ENCODE measurements at places on chromosomes 6 and 20.

- no peak for DNase-seq
Measured at GRCh38 chr20:63411898-63412631, 50.9 kb upstream of the CHRNA4 start.

- DNase-seq, result no peak
Measured at GRCh38 chr6:30265181-30265580, 52.0 kb upstream of the TRIM26 start.

GRCh38 chr6:78844899-78845298, 22.5 kb upstream of the IRAK1BP1 start:
- no peak for DNase-seq

DNA sequence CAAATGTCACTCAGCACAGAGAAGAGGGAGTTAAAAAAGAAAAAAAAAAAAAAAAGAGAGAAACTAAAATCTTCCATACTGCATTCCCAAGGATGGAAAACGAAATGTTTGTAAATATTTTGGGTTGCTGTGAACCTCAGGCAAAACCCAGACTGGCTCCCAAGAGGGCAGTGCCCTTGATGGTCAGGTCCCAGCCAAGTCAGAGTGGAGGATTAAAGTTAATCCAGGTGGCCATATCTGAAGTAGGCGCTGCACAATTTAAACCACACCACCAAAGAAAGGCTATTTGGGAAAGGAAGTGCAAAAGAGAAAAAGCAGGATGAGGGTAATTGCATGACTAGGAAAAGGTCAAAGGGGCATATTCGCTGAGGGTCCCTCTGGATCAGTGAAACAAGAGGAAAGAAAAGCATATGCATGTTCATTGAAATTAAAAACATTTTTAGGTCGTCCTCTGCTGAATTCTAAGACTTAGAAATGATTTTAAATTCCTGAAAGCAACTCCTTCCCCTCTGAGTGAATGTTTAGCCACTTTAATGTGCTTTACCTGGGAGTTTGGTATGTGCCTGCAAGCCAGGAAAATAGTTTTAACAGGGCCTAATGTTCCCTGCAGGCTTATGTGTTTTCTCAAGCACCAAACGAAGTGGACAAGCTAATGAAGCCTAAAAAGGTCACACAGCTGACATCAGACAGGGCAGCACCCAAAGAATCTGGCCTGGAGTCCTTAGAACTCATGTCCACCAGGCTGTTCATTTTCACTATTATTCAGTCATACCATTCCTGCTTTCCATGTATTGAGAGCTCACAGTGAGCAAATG, 159.1 kb downstream of the HACE1 start:
- DNase-seq, result no peak

DNA sequence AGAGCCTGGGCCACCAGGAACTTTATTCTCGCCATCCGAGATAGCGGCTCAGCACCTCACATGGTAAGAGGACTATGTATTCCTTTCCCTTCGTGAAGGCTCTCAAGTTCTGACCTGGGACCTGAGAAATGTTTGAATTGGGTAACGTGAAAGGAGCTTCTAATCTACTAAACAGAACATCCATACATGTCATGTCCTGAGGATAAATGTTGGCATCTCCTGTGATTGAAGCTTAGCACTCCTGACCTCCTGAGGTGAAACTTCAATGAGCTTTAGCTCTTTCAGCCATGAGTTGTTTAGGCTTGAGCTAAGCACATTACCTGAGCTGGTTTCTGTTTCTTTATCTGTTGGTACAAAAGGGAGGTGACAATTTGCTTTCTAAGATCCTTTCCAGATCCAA, 280.9 kb downstream of the PACRG start:
- DNase-seq, result no peak

DNA sequence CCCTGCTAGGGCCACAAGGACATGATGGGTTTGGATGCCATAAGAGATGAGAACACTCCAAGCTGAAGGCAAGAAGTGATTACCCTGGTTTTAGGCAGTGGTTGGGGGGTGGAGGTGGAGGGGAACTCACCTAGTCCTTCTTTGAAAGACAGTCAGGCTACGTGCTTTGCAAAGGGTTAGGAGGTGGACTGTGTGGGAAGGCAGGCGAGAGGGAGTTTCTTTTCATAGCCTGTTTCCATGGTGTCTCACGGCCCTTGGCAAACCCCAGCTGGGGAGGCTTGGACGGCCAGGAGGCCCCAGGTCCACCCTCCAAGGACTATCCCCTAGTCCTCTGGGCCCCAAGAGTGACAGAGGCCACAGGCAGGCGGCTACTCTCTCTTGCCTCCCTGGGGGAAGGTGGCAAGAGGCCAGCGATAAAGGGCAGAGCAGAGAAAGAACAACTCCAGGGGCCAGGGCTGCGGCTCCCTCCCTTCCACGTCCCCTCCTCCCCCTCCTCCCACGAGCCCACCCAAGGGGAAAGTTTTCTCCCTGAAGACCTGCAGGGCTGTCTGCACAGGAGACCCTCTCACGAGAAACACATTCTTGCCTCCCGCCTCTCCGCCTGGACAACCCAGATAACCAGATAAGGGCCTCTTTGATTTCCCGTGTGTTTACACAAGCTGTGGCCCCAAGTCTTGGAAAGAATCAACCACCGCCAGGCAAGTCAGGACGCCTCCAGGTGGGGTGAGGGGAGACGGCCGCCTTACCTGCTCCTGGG, 74.4 kb downstream of the NOL4L start:
- no peak for DNase-seq

DNA sequence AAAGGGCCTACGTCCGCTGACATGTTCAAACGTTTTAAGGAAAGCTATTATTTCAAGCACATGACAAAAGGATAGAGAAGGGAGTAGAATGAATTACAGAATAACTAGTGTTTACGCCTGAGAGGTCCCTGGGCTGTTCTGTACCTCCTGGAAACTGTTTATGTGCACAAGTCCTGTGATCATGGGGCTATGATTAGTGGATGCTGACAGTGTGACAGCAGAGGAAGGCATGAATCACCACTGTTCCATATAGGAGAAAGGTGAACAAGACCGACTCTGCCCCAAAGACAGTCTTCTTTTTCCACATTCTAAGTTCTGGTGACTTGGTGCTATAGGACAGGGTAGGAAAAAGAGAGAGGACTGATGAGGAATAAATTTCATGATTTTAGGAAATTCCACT, 249.2 kb upstream of the PRDM1 start:
- DNase-seq, result no peak

DNA sequence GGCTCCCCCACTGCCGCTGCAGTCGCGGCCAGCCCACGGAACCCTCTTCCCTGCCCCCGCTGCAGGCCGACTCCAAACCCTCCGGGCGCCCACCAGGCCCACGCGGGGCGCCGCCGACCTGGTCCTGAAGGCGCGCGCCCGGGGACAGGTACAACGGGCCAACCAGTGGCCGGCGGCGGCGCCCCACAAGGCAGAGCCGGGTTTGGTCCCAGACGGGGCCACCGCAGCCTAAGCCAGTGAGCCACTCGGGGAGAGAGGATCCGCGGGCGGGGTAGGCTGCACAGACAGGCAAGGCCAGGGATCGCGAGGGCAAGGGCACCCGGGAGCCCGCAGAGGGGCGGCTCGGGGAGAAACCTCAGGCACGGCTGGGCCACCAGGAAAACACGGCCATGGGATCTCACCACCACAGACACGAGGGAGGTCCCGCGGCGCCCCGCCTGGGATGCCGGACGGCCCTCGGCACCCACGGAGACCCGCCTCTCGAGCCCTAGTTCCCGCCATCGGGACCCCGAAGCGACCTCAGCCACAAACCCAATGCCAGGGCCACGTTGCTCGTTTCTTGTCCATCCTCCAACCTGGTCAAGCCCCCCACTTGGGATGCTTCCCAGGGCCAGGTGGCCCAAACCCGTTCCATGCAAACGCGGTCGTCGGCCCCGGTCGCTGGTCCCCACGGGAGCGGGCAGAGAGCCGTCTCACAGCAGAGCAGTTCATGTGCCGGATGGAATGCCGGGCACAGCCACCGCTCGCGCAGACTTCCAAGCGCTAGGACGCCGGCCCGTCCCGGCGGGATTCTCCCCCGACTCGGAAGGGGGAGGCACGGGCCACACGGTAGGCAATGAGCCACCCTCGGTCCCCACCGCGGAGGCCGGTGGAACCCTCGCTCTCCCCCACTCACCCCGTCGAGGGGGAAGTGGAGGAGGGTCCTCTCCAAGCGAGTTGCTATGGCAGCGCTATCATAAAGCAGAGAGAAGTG, 1956.6 kb upstream of the DEFB115 start:
- DNase-seq, result no peak

DNA sequence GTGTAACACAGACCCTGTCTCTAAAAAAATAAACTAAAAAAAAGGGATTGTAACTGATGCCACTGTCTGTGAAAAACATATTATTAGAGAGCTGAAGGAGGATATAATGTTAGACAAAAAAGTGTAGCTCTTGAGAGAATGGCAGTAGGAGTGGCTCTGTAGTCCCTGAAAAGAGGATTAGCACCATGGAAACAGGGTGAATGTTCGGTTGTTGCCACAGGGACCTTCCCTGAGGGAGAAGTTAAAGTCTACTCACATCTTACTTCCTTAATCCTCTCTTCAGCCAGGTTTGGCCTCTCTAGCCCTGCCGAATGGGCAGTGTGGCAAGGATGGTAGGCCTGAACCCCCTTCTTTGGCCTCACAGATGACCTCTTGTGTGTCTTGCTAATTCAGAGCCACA, 12.1 kb downstream of the SCAND1 start:
- DNase-seq, result no peak

DNA sequence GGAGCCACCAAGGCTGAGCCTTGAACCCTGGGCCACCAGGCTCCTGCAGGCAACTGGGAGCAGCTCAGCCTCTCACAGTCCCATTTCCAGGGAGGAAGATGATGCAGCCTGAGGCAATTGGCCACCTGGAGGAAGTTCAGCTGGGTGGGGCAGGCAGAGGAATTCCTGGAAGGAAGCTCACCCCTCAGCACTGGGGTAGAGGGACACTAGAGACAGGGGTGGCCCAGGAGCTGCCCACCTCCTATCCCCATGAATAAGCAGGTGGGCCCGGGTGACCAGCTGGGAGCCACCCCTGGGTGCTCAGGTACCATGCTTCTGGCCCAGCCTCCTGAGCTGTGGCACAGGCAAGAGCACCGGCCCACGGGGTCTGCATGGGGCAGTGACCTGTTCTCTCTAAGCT, 3.6 kb upstream of the HSPA12B start:
- DNase-seq, result no peak

DNA sequence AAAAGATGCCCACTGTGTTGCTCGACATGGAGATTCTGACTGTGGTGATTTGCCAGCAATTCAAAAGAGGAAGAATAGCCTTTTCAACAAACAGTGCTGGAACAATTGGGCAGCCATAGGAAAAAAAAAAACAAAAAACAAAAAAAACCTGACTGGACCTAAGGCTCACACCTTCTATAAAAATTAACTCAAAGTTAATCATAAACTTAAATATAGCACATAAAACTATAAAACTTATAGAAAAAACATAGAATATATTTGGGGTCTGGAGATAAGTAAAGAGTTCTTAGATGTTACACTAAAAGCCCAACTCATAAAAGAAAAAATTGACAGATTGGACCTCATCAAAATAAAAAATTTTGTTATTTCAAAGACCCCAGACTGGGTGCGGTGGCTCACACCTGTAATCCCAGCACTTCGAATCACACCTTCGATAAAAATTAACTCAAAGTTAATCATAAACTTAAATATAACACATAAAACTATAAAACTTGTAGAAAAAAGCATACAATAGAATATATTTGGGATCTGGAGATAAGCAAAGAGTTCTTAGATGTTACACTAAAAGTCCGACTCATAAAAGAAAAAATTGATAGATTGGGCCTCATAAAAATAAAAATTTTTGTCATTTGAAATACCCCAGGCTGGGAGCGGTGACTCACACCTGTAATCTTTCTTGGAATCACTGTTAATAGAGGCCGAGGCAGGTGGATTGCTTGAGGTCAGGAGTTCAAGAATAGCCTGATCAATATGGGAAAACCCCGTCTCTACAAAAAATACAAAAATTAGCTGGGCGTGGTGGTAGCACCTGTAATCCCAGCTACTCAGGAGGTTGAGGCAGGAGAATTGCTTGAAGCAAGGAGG, 115.6 kb upstream of the FAM83B start:
- DNase-seq, result no peak

DNA sequence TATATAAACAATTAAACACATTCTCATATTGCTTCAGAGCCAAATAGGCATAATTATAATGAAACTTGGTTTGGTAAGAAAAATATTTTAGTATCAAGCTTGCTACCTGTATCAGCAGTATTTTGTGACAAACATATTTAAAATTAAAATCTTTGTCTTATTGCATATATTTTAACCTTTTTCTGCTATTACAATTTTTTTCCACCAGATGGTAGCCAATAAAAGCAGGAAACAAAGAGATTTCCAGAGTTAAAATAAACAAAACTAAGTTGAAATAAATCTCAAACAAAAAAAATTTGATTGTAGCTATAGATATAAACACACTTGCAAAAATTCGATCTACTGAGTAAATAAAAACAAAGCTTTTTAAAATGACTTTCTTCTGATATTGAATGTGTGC, 491.3 kb upstream of the GJE1 start:
- no peak for DNase-seq

DNA sequence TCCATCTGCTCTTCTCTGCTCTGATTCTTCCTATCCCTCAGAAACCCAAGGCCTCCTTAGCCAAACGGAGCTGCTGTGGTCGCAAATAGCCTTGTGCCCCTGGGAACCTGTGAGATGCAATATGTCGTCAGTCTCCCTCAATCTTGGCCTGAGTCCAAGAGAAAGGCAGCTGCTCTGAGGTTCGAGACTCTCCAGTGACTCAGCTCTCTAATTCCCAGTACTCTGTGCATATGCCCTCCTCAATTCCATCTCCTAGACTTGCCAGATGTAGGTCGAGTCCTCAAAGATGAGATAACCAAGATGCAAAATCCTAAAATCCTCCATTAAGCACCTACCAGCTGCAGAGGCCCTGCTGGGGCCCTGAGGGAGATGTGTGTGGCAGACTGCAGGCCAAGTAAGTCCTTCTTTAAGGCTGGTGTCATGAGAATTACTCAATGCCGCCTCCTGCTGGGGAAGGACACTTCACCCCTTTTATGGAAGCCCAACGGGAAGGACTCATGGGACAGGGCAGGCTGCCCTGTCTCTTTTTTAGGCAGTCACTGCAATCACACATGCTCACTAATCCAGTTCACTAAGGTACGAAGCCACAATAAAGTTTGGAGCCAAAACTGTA, 28.5 kb downstream of the C6orf15 start:
- peak; percentile 21 for DNase-seq

- no peak for DNase-seq
Measured at GRCh38 chr20:4084096-4084495, 68.7 kb upstream of the RNF24 start.

GRCh38 chr20:58637466-58638213, 13.4 kb upstream of the STX16 start:
- no peak for DNase-seq

DNA sequence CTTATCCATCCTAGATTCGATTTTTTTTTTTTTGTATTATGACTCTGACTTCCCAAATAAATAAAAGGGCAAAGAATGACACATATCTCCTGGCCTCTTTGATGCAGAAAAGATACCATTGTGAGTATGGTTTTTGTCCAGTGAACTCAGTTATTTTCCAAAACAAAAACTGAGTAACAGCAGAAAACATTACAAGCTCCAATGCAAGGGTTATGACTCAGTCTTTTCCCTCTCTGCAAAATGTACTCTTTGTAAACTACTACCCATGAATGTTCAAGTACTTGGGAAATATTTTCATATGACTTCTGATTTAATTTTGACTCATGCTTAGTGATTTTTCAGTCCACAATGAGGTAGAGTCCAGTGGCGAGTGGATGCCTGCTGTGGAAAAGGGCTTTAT, 355.3 kb downstream of the RNF144B start:
- DNase-seq, result no peak

GRCh38 chr20:10111139-10111958, 76.6 kb downstream of the ANKEF1 start:
- no peak for DNase-seq

GRCh38 chr6:41722969-41723529, 12.4 kb downstream of the TFEB start:
- DNase-seq, result no peak

Measured in activated T-cell treated with anti-CD3 and anti-CD28 coated beads for 1 hour (primary cell).